Activated CD8-positive, alpha-beta T cell treated with anti-CD3 and anti-CD28 coated beads for 36 hours (primary cell): ENCODE measurements at places on chromosomes 16 and 17. TPM values are rescaled to one million over a fixed set of nuclear protein-coding genes. Genes with fewer than 3 reads are reported as not detected.

OTOP2 gene
- not detected for total RNA-seq

TBC1D3E gene
- total RNA-seq: not detected

DCAF7 gene
- total RNA-seq: 104 TPM

STX1B gene
- total RNA-seq: 1.8 TPM

MYOCD gene
- total RNA-seq: not detected

SLC38A8 gene
- not detected for total RNA-seq

PRMT7 gene
- 67.4 TPM for total RNA-seq

DNA sequence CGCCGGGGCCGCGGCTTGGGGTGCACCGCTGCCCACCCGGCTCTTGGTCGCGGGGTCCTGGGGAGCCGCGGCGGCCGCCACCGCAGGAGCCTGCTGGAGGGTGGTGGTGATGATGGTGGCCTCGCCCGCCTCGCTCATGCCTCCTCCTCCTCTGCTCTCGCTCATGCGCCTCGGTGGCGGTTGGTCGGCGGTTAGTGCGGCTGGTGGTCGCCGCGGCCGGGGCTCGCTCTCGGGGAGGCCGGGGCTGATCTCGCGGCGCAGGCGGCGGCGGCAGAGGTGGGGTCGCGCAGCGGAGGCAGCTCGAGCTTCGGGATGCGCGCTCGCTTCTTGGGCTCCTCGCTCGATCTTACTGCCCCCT is 41.6 kb downstream of the AHSP start:
- H3K4me3 ChIP-seq: peak overlapping the region; percentile 39
- DNase-seq: peak; percentile 7
- peaks cover 3% of the 10 kb centered on the region for H3K4me1 ChIP-seq
- no peaks in the 10 kb centered on the region for H3K36me3 ChIP-seq

DNA sequence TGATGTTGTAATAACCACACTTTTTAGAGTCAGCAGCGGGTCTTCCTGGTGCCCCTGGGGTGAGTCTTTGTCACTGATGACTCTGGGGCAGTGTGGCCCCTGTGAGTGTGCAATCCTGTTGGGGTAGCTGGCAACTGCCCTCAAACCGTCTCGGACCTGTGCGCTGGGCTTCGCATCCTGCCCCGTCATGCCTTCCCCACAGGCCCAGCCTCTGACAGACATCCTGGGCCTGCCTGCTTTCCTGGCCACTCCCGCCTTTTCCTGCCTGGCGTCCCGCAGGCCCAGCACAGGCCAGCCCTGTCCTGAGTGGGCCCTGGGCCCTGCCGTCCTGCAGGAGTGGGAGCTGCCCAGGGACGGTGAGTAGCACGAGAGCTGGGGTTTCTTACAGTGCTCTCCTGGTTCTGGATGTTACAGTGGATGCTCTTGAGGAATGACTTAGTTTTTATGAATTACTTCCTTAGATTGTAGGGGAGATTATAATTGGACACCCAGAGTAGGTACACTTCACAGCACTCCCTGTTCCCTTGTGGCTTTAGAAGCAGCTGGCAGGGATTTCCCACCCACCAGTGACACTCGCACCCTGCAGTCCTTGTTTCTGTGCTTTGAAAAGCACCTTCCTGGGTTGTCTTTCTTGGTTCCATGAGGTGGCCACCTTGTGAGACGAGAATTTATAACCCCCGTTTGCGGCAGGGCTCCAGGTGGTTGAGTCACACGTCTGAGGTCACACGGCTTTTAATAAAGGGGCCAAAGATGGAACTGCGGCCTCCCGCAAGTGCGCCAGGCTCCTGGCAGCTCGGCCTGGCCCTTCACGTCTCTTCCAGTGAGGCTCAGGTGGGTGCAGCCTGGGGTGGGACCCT is 50.0 kb upstream of the CAPN15 start:
- H3K27ac ChIP-seq: no peak overlapping the region
- no peaks in the 10 kb centered on the region for H3K27me3 ChIP-seq
- no peak for DNase-seq
- peaks cover 2% of the 10 kb centered on the region for H3K36me3 ChIP-seq
- H3K4me3 ChIP-seq: no peak overlapping the region
- no peaks in the 10 kb centered on the region for H3K4me1 ChIP-seq

GRCh38 chr17:11935734-11936406 is 61.4 kb downstream of the ZNF18 start:
- H3K4me1 ChIP-seq: no peaks in the 10 kb centered on the region
- peak; percentile 47 for DNase-seq
- H3K36me3 ChIP-seq: no peaks in the 10 kb centered on the region

- no peak overlapping the region for H3K4me3 ChIP-seq
- peaks cover 1% of the 10 kb centered on the region for H3K27me3 ChIP-seq
- H3K4me1 ChIP-seq: no peaks in the 10 kb centered on the region
- no peak overlapping the region for H3K27ac ChIP-seq
- no peak for DNase-seq
- no peaks in the 10 kb centered on the region for H3K36me3 ChIP-seq
These were observed 2.5 kb downstream of the CAPNS2 start for GRCh38 chr16:55569025-55569424.

GRCh38 chr17:72591289-72592241 is 470.7 kb downstream of the SOX9 start:
- DNase-seq: peak; percentile 28
- H3K4me1 ChIP-seq: peaks cover 18% of the 10 kb centered on the region
- peaks cover 46% of the 10 kb centered on the region for H3K27me3 ChIP-seq
- H3K27ac ChIP-seq: no peak overlapping the region
- no peaks in the 10 kb centered on the region for H3K36me3 ChIP-seq

DNA sequence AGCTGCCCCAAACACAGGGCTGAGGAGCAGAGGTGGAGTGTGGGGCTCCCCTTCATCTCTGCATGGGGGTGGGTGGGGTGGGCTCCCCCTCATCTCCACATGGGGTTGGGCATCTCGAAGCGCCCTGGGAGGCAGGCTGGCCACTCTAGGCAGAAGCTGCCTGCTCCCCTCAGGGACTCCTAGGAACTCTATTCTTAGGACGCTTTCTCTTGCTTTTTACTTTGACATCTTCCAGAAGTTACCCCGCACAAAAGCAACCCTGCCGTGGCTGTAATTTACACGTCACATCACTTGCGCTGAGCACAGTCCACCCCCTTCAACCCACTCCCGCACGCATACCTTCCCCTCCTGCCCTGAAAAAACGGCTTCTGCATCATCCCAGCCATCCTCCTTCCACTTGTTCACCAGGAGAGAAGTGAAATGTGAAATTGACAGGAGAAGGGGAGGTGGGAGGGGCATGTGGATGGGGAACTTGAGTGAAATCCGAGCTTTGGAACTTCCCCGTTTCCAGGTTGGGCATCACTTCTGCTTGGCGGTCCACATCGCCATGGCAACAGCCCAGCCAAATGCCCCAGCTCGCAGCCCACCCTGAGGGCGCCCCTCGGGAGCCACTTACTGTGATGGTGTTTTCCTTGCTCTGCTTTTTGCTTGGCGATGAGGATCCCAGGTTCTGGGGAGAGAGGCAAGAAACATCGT is 53.7 kb upstream of the RCVRN start:
- DNase-seq: no peak
- H3K4me3 ChIP-seq: no peak overlapping the region
- no peak overlapping the region for H3K27ac ChIP-seq
- no peaks in the 10 kb centered on the region for H3K36me3 ChIP-seq
- no peaks in the 10 kb centered on the region for H3K27me3 ChIP-seq

DNA sequence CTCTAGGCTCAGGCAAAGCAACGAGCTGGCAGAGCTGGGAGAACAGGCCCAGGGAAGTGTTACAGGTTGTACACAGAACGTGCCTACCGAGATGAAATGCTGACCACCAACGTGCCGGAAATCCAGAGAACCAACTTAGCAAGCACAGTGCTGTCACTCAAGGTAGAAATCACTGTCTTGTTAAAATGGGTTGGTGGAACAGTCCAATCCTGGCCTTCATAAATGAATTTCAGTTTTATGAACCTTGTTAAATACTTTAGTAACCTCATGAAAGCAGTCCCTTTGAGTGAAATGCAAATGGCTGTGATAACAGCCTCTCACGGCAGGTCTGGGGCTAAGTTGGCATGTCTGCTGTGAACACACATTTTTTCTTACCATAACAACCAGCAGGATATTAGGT is 29.0 kb downstream of the ETV4 start:
- H3K4me3 ChIP-seq: no peak overlapping the region
- no peaks in the 10 kb centered on the region for H3K27me3 ChIP-seq
- peak overlapping the region; percentile 60 for H3K27ac ChIP-seq
- H3K36me3 ChIP-seq: peaks cover 57% of the 10 kb centered on the region
- H3K4me1 ChIP-seq: peaks cover 10% of the 10 kb centered on the region

DNA sequence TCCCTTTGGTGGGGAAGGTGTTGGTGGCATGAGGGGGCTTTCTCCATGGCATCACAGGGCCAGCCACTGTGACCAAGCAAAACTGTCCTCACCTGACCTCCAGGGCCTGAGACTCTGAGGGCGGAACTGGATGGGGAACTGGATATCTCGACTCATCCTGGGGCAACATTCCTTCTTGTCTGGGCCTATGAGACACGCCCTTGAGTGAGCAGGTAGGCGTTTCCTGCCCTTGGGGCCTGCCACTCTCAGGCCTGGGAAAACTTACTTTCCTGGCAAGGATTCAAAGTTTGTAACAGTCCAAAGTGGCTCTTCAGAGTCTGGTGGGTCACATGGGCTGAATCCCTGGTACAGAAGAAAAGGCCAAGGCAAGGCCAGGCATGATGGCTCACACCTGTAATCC is 9.6 kb downstream of the MT1X start:
- H3K4me1 ChIP-seq: no peaks in the 10 kb centered on the region
- no peaks in the 10 kb centered on the region for H3K36me3 ChIP-seq
- no peak for DNase-seq
- no peak overlapping the region for H3K27ac ChIP-seq
- no peaks in the 10 kb centered on the region for H3K27me3 ChIP-seq
- no peak overlapping the region for H3K4me3 ChIP-seq

DNA sequence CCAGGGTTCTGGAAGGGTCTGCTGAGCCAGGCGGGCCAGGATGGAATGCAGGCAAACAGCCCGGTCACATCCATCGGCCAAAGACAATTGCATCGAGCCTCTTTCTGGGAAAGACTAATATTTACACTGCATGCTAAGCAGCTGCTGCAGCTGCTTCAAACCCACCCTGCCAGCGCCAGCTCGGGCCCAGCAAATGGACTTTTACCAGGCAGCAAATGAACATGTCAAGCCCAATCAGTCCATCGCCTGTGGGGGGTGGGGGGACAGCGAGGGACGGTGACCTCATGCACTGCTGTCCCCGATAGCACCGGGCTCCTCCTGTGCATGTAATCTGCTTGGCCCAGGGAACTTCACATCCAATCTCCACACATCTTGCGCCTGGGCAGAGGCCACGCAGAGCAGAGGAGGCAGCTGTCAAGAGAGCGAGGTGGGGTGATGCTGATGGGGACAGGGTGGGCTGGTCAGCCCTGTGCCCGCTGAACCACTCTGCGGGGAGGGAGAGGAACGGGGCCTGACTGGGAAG is 39.4 kb upstream of the CDH5 start:
- H3K4me3 ChIP-seq: no peak overlapping the region
- no peak for DNase-seq
- H3K36me3 ChIP-seq: no peaks in the 10 kb centered on the region
- no peaks in the 10 kb centered on the region for H3K4me1 ChIP-seq

GRCh38 chr17:32546031-32546444 is 59.2 kb downstream of the CDK5R1 start:
- no peak for DNase-seq
- H3K4me3 ChIP-seq: no peak overlapping the region
- H3K4me1 ChIP-seq: peaks cover 6% of the 10 kb centered on the region
- no peak overlapping the region for H3K27ac ChIP-seq
- no peaks in the 10 kb centered on the region for H3K27me3 ChIP-seq

DNA sequence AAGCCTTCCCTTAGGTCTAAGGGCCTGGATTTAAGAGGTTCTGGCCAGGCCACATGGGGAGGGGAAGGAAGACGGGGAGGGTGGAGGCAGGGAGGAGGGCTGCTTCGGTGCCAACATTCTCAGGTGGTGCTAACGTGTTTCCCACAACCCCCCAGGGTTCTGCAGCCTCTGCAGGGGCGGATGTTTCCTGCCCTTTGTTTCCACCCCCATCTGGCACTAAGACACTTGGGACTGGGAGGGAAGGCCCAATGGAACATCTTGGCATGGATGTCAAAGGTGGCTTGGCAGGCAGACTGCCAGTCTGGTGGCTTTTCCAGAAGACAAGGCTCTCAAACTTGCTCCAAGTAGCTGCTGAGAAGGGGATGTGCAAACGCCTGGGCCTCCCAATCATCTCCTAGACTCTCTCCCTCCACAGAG is 12.7 kb downstream of the HIC1 start:
- H3K27ac ChIP-seq: no peak overlapping the region
- H3K27me3 ChIP-seq: no peaks in the 10 kb centered on the region
- no peak for DNase-seq
- H3K4me1 ChIP-seq: peaks cover 48% of the 10 kb centered on the region
- H3K4me3 ChIP-seq: peak overlapping the region; percentile 66
- peaks cover 76% of the 10 kb centered on the region for H3K36me3 ChIP-seq
